NCI-H774 (cell line): ENCODE measurements at places on chromosomes 11 and 22.
A peak's percentile ranks its signal among the peaks of the same experiment; 100 is the strongest.

DNA sequence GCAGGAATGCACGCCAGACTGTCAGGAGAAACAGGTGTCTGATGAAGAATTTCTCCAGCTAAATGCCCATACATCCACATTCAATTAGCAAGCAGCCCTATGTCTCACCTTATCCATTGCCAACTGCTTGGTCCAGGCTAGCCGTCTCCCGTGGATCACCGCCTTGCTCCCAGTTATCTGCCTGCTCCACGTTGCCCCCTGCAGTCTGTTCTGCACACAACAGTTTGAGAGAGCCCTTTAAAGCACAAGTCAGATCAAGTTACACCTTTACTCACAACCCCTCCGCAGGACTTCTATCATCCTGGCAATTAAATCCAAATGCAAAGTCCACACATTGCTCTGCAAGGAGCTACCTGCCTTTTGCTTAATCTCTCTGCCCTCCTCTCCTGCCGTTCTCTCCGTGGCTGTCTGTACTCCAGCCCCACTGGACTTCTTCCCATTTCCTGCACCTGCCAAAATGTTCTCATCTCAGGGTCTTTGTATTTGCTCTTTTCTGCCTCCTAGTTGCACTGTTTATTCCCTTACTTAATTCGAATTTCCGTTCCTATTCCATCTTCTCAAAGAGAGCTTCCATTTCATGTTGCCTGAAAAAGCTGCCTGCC is 185.3 kb upstream of the LARGE1 start:
- peak; percentile 5 for DNase-seq

GRCh38 chr11:116311206-116311605 is 461.6 kb downstream of the BUD13 start:
- peak; percentile 73 for DNase-seq

DNA sequence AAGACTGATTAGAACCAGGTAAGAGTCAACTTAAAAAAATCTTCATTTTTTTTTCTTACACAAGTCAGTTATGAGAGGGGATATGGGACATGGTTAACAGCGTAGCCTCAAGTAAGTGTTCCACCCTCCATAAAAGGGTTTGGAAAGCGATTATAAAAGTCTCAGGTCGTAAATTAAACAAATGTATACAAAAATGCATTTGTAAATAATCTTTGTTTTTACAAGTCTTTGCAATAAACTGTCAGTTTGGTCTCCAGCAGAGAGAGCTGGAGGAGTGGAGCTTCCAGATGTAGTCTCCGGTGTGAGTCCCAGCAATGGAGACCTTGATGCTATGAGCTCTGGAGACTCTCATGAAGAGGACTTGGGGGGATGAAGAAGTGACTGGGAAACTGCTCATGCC is 99.8 kb upstream of the TP53AIP1 start:
- DNase-seq, result no peak

DNA sequence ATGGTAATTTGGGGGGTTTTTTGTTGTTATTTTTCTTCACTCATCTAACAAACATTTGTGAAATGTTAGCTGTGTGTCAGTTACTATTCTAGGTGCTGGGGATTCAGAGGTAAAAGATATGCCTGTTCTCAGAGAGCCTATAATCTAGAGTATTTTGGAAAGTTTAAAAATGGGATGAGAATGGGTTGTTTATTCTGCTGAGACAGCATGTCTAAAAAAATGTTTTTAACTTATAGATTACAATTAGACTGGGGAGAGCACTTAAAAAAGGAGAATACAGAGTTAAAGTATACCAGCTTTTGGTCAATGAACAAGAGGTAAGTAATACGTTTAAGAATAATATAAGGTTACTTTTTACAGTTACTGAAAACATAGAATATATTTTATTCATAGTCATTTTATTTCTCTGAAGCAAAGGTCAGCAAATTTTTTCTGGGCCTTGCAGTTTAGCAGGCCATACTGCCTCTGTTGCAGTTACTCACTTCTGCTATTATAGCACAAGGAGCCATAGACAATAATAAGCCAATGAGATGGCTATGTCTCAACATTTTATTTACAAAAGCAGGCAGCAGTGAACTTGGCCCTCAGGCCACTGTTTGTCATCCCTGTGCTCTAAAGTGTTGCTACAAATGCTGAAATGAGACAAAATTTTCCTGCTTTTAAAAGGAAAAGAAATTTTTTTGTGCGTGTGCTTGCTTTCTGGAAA is 60.0 kb downstream of the DKK3 start:
- DNase-seq, result no peak

DNA sequence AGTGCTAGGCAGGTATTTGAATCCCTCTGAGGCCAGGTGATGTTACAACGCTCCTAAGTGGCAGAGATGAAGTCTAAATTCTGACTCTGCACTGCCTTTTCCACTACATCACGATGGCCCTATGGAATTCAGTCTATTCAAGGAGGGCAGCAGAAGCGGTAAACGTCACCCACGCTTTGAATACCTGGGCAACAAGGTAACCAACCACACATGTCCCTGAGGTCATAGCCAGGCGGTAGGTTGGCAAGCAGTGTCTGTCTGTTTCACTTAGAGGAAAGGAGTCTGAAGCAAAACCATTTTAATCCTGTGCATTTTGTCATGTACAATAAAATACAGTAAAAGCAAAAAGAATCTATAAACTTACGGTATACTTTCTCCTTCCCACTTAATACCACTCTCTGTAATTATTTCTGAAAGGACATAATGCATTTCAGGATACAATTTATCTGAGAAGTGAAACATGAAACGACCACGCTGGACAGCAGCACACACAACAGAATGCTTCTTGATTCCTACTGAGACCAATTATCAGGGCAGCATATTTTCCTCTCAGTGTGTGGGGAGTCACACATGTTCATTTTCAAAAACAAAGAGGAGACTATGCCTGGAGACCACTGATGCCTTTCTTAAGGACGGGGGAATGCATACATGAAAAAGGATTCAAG is 51.3 kb downstream of the PRDM10 start:
- no peak for DNase-seq

GRCh38 chr11:96052921-96053651 is 129.2 kb upstream of the MTMR2 start:
- DNase-seq, result no peak

- no peak for DNase-seq
These were observed 325.5 kb downstream of the CADM1 start for GRCh38 chr11:115178705-115179104.

GRCh38 chr22:28594797-28595462 is 84.7 kb downstream of the TTC28 start:
- DNase-seq, result peak; percentile 1

GRCh38 chr11:76700177-76701100 is 29.9 kb upstream of the LRRC32 start:
- DNase-seq, result no peak

GRCh38 chr11:117679461-117679860 is 117.6 kb downstream of the DSCAML1 start:
- DNase-seq, result no peak

- DNase-seq, result no peak
These were observed 12.7 kb upstream of the CNTF start for GRCh38 chr11:58609723-58610122.
